Ureter (tissue), 1 donor: ENCODE measurements at places on chromosomes 12 and 14.
A peak's percentile ranks its signal among the peaks of the same experiment; 100 is the strongest.

- DNase-seq, result peak; percentile 63
Observed at GRCh38 chr14:71320734-71321573, 413.7 kb downstream of the PCNX1 start.

- no peak for DNase-seq
Observed at GRCh38 chr14:104103061-104103445, 17.6 kb downstream of the ASPG start.

GRCh38 chr14:77131871-77132486, 9.6 kb downstream of the ZDHHC22 start:
- no peak for DNase-seq

DNA sequence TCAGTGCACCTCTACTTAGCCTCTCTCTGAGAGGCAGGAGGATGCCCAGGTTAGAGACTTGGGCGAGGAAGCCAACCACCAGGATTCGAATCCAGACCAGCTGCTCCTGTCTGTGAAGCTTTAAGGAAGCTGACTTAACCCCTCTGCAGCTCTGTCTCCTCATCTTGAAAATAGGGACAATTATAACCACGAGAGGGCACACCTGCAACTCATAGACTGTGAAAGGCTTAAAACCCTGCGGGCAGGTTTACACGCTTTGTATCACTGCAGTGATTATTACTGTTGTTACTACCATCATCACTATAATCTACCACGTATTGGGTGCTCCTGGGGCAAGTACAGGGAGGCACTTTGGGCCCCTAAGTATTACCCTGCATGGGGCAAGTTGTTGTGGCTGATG, 379.8 kb downstream of the VRK1 start:
- no peak for DNase-seq

DNA sequence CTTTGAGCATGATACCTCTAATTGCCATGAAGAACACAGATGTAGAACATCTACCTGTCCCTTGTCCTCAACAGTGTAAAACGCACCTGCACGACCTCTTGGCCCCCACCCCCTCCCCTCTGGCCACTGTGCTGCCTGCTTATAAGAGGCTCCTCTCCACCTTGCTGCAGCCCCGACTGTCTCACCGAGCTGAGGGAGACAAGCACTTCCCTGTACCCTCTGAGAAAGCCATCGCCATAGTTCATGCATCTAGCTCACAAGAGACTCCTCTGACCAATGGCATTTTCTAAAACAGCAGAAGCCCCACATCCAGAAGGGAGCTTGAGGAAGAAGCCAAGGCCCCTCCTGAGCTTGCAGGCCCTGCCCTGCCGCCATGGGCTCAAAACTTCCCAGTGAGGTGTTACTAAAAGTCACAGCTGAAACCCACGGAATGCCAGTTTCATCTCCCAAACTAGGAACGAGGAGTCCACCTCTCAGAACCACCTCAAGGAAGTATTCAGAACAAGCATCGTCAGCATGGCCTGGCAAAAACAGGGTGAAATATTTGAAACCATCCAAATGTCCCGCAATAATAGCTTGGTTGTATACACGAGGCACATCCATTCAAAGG, 21.5 kb upstream of the ANO2 start:
- DNase-seq, result no peak

GRCh38 chr14:76975051-76975450, 53.5 kb downstream of the IRF2BPL start:
- no peak for DNase-seq

- no peak for DNase-seq
Observed at GRCh38 chr14:55255979-55256378, 15.2 kb upstream of the FBXO34 start.

DNA sequence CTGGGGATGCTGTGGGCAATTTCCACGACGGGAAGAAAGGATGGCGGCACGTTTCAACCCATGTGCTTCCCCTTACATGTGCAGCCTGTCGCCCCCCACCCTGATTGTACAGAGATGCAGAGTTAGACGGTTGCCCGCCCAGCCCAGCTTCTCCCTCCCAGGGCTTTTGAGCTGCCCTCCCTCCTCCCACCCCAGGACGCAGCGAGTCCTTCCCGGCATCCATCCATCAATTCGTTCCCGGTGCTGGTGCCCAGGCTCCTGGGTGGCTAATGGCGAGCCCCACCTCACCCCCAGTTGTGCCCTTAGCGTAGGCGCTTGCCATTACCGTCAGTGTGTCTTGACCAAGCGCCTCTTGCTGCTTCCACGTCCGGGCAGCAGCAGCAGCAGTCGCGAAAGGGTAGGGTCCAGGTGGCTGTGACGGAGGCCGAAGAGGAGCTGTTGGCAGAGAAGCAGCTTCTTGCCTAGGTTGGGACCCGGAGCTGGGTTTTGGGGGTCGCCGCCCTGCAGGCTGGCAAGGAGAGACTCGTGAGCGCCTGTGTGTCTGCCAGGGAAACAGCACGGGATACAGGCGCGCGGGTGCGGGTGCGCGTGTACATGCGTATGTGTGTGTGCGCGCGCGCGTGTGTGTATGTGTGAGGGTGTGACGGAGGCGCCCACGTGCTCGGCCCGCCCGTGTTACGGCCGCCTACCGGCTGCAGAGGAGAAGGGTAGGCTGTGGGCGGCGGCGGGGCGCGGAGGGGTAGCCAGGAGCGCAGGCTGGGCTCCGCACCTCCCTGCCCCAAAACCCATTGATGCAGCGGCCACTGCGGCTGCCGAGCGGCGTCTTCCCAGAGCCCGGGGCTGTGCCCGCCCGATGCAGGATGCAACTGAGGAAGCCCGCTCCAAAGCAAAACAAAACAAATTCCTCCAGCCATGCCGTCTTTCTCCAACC, at the start of gene SLC6A15:
TSS of gene SLC6A15 (minus strand) at position 602 of the 931 bp plus-strand sequence. CDS start 20,679 bp downstream, outside the sequence.
- DNase-seq, result no peak

GRCh38 chr12:131537267-131537958, 173.5 kb upstream of the SFSWAP start:
- no peak for DNase-seq

DNA sequence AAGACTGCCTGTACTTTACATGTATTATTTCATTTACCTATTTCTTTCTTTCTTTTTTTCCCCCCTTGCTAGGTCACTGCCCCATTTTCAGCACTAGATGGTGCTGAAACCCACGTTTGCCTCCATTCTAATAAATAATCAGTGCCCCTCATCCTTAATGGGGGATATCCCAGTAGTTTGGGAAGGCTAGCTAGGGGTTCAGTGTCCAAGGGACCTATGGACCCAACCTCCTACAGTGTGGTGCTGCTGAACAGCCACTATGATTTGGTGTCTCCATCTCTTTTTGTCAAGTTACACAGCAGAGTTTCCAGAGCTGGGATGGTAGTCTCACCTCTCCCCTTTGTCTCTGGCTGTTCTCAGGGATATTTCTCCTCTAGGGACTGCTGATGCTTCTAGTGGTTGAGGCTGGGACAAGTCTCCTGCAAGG, 6.5 kb upstream of the HCFC2 start:
- DNase-seq, result no peak

DNA sequence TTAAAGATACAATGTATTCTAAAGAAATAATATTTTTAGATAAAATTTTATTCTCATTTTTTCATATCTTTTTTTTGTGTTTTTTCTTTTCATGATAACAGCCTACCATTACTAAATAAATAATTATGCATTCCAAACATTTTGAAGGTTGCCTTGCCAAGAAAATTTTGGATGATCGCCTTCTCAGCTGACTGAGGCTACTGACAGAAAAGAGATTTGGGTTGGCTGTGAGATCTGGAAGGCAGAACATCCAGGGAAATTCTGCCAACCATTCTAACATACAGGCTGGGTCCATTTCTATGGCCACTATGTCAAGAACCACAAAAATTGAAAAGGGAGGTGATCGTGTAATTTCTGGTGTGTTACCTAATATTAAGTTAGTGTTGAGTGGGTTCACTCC, 48.1 kb downstream of the GALNT8 start:
- DNase-seq, result no peak

GRCh38 chr14:58243790-58244555, 670 bp upstream of the PSMA3 start:
- no peak for DNase-seq

GRCh38 chr12:128930606-128931005, 77.3 kb downstream of the GLT1D1 start:
- DNase-seq, result no peak

DNA sequence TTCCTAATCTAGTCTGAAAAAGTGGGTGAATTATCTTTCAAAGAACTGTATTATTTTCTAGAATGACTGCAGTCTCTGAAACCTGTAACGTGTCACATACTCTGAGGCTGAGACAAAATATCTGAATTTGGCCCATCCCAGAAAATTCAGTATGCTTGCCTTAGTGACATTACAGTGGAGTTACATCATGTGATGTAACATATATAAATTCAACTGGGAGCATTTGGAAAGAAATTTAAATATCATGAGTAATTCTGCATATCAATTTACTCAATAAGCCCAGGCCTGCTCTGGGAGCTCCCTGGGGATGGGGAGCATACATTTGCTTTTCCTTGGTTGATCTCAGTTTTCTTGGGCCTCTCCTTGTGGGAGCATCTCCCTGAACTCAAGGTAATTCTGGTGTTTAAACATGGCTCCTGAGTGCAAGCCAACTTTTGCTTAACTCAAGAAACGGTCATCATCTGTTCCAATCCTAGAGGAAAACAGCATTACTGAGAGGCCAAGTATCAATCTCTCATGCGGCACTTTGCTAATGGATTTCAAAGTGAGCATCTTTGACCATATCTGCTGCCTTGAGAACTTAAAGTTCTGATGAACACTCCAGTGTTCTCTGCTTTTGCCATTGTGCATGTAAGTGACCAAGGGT, 54.4 kb downstream of the AKAP6 start:
- no peak for DNase-seq

- no peak for DNase-seq
Observed at GRCh38 chr12:32448586-32448985, 49.2 kb downstream of the FGD4 start.

DNA sequence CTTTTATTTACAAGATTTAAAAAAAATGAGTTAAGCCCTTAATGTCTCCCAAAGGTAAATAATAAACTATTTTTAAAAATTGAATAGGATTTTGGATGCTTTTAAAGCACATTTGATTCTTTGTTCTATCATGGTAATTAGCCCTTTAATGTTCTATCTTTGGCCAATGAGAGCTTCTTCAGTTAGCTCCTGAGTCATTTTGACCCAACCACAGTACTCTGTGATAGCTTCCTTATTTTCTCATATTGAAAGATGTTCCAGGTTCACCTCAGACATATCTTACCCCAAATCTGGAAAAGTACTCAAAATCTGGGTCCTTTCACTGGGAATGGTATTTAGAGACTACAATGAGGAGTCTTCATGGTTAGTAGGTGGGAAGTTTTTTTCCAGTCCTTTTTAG, 98.0 kb downstream of the MYRFL start:
- DNase-seq, result no peak

- no peak for DNase-seq
Observed at GRCh38 chr14:60618241-60618640, 31.0 kb downstream of the SIX1 start.

DNA sequence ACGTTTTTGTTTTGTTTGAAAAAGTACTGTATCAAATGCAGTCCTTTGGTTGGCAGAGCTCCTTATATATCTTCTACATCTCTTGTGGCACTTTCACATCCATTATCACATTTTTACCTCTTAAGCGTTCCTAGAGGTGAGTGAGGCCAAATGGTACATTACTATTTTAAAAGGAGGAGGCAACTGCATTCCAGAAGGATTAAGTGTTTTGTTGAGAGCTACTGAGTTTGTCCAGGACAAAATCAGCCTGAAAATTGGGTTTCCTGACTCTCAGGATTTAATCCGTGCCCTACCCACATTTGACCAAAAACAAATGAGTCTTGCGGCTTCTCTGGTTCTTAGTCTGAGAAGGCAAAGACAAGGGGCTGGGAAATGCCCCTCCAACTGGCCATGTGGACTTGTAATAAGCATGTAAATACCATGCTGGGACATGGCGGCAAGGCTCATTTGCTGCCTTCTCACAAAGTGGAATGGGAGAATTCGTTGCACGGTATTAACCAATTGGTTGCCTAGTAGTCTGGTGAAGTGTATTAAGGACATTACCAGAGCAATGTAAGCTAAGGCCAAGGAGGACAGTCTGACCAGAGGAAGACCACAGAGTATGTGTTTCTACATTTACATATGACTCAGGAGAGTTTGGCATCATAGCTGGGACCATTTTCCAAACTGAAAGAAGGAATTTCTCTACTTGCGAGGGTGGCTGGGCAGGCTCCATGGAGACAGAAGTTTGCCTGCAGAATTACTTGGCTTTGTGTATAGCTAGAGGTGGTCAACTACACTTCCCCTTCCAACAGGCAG, 175.8 kb upstream of the PLXNC1 start:
- no peak for DNase-seq

DNA sequence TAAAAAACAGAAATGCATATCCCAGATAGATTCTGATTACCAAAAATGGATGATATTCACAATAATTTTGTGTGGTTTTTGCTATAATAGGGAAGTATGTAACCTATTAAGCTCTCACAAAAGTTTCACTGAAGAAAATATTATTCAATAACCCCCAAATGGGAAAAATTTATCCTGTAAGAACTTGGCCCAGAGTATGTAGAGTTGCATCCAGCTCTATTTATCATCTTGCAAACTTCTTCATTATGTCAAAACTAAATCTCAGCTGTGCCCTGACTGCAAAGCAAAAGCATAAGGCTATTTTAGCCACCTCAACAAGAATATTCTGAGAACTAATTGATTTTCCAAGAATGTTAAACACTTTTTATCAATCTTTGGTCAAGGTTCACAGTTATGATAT, 199.2 kb downstream of the PAX9 start:
- DNase-seq, result no peak

DNA sequence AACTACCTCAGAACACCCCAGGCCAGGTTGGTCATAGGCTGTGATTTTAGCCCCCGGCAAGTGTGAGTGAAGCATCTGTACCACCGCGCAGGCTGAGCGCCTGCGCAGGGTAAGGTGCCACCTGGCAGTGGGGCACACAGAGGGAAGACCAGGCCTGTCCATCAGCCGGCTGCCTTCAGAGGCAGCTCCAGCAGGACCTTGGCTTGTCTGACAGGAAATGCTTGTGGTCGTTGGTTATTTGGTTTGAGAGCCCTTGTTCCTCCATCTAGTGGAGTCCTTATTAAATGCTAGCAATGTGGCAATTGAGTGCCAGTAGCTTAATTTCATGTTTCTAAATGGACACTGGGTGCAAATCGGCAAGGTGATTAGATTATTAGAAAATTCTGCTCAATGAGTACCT, 27.5 kb downstream of the SLC25A29 start:
- no peak for DNase-seq

DNA sequence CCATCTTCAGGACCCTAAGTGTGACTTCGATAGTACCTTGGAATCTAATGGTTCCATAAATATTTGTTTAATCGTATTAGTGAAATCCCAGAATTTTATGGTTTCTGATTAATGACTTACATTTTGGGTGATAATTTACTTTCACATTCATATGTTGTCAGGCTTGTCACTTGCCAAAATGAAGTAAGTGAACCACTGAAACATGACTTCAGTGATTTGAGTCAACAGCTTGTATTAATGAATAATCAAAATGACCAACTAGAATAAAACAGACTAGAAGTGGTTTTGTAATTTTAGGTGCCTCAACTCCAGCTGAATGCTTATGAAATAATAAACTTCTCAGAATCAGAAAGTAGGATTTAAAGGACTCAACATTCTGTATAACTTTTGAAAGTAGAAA, 517.1 kb downstream of the PRKD1 start:
- DNase-seq, result no peak
